ENCODE measurements at places on chromosomes 2 and 18.

- DNase-seq: no peak
These were observed 22.2 kb downstream of the ITGAV start for GRCh38 chr2:186612026-186612425.

- DNase-seq: no peak
These were observed 697.9 kb upstream of the ID2 start for GRCh38 chr2:7983912-7984311.

- no peak for DNase-seq
These were observed 324.2 kb upstream of the RGPD4 start for GRCh38 chr2:107502539-107502938.

GRCh38 chr2:134762508-134762907, 43.7 kb upstream of the TMEM163 start:
- no peak for DNase-seq

DNA sequence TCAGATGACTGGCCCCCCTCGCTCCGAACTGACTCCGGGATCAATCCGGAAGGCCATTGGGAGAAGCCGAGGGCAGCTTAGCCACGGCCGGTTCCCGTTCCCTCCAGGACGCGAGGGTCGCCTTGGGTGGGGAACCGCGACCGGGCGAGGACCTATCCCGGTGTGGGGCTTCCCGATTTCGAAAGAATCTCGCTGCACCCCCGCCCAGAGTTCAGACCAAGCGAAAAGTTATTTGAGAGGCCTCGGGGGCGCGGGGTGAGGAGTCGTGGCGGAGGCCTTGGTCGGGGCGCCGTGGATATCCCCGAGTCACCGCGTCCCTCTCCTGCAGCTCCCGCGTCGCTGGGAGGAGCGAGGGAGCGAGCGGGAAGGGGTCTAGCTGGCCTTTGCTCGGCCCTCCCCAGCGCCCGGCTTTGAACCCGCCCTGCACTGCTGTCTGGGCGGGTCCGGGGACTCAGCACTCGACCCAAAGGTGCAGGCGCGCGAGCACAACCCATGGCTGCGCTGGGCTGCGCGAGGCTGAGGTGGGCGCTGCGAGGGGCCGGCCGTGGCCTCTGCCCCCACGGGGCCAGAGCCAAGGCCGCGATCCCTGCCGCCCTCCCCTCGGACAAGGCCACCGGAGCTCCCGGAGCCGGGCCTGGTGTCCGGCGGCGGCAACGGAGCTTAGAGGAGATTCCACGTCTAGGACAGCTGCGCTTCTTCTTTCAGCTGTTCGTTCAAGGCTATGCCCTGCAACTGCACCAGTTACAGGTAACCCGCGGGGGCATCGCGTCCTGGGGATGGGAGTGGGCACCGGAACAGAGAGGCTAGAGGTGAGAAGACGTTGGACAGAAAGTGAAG, at the start of gene CYP27A1:
Gene CYP27A1, plus strand, starts transcription at position 457 of the 837 bp plus-strand sequence. Its CDS starts 36 bp downstream, at position 493.
- DNase-seq: no peak

DNA sequence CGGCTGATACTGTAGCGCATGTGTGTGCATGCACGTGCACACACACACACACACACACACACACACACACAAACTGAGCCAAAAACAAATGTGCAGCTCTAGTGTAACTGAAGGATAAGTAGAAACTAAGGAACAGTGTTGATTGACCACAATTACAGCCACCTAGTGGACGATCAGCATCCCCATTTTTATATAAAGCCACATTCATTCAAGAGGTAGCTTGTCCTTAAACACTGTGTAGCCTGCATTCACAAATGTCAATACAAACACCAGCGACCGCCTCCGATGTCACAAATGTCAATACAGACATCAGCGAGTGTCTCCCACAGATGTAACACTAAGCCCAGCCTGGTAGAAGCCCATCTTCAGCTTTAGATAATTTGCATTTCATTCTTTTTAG, 167.4 kb downstream of the PTGR3 start:
- no peak for DNase-seq

DNA sequence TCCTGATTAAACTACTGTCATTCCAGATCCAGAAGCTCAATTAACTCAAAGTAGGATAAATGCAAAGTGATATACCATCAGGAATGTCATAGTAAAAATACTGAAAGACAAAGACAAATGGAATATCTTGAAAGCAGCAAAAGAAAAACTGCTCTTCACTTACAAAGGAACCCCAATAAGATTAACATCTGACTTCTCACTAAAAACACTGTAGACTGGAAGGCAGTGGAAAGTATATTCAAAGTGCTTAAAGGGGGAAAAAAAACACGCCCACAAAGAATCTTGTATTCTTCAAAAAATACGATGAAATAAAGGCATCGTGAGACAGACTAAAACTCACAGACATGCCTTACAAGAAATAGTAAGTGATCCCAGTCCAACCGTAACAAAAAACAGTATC, 195.7 kb downstream of the DOK6 start:
- DNase-seq: no peak

DNA sequence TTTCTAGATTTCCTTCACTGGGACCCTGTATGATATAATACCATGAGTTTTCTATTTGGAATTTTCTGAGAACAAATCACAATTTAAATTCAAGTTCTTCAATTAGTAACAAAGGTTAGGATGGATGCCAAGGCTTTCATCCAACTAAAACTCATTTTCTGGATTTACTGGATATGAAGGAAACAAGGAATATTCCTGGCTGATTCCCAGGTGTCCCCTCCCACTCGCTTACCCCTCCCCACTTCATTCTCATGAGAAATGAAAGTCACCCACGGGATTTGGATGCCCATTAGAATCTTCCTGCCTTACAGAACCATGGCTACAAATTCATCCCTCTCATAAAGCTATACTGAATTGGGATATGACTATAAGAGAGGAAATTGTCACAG, 40.0 kb downstream of the RNU4ATAC start:
- DNase-seq: no peak

GRCh38 chr2:31078011-31078410, 60.2 kb downstream of the GALNT14 start:
- DNase-seq: no peak
